Neural crest cell (in vitro differentiated cells): ENCODE measurements at places on chromosomes 12 and 14. TPM values are rescaled to one million over a fixed set of nuclear protein-coding genes. Genes with fewer than 3 reads are reported as not detected.

MDM1 gene
- 22.1 and 26.2 TPM in 2 replicates for total RNA-seq

DNA sequence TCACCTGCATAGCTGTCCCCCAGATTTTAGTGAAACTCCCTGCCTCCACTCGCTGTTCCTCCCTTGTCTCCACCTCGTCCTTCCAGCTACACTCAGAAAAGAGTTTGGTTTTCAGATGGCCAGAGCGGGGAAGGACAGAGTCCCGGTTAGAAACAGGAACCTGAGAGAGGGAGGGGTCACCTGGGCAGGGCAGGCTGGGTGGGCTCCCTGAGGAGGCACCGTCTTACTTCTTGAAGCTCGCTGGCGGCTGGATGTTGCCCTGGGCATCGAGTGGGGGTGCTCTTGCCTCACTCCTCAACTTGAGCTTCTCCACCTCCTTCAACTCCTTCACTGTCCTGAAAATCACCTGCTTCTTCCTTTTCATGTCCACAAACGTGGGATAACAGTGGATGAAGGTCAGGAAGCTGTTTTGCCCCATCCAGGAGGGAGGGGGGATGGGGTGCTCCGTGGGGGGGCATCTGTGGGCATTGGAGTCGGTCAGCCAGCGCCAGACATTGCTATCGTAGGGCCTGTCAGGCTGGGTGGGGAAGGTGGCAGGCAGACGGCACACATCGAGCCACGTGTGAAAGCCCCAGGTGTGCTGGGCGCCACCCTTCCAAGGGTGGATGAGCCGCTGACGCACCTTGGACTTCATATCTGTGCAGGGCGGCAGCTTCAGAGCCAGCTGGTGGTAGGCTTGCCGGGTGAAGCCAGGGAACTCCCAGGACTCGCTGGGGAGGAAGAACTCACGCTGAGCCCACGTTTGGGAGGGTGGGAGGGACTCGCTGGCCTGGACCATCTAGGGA, 2.0 kb downstream of the TEX52 start:
- DNase-seq = no peak
- H3K36me3 ChIP-seq = no peaks in the 10 kb centered on the region

- no peak overlapping the region for H3K4me3 ChIP-seq
- no peaks in the 10 kb centered on the region for H3K27me3 ChIP-seq
- no peak overlapping the region for H3K27ac ChIP-seq
- no peaks in the 10 kb centered on the region for H3K36me3 ChIP-seq
- peaks cover 5% of the 10 kb centered on the region for H3K4me1 ChIP-seq
- DNase-seq = no peak
These were observed 528.5 kb upstream of the CCDC196 start for GRCh38 chr14:65957631-65958205.

DNA sequence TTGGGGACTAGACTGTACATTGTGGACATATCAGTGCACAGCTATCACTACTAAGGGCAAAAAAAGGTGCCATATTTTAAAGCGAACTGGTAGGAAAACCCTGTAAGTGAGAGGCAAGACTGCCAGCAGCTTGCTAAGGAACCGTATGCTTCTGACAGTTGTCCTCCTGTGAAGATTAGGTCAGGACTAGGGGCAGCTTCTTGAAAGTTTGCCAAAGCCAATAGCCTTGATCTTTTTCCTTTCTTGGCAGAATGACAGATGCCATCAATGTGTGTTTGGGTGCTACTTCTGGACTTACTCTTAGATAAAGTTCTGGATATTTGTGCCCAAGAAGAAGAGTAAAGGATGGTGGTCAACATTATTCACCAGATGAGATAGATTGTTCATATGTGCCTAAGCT, 7.4 kb downstream of the DAAM1 start:
- DNase-seq = no peak
- no peaks in the 10 kb centered on the region for H3K36me3 ChIP-seq
- no peak overlapping the region for H3K27ac ChIP-seq

KRT83 gene
- total RNA-seq = not detected in 2 replicates

DNA sequence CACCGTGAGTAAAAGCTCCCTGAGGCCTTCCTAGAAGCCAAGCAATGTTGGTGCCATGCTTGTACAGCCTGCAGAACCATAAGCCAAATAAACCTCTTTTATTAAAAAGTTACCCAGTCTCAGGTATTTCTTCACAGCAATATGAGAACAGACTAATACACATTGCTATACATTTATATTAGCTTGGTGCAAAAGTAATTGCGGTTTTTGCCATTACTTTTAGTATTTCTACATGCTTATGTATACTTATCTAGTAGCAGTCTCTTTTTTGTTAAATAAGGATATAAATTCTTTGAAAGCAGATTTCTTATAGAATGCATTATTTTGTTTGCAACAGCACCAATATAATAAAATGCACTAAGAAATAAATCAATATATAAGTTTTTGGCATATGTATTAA, 619.6 kb downstream of the FSCB start:
- DNase-seq = no peak
- no peak overlapping the region for H3K27ac ChIP-seq
- H3K4me3 ChIP-seq = no peak overlapping the region
- no peaks in the 10 kb centered on the region for H3K27me3 ChIP-seq
- H3K36me3 ChIP-seq = no peaks in the 10 kb centered on the region
- H3K4me1 ChIP-seq = no peaks in the 10 kb centered on the region

- no peak overlapping the region for H3K27ac ChIP-seq
- DNase-seq = no peak
- no peak overlapping the region for H3K4me3 ChIP-seq
These were observed 59.2 kb upstream of the PELI2 start for GRCh38 chr14:56059054-56059453.

GRCh38 chr14:55071870-55072640, 20.6 kb downstream of the MAPK1IP1L start:
- H3K36me3 ChIP-seq = peaks cover 5% of the 10 kb centered on the region
- peaks cover 31% of the 10 kb centered on the region for H3K4me1 ChIP-seq
- H3K27ac ChIP-seq = no peak overlapping the region
- no peaks in the 10 kb centered on the region for H3K27me3 ChIP-seq
- H3K4me3 ChIP-seq = peak overlapping the region; percentile 39

DNA sequence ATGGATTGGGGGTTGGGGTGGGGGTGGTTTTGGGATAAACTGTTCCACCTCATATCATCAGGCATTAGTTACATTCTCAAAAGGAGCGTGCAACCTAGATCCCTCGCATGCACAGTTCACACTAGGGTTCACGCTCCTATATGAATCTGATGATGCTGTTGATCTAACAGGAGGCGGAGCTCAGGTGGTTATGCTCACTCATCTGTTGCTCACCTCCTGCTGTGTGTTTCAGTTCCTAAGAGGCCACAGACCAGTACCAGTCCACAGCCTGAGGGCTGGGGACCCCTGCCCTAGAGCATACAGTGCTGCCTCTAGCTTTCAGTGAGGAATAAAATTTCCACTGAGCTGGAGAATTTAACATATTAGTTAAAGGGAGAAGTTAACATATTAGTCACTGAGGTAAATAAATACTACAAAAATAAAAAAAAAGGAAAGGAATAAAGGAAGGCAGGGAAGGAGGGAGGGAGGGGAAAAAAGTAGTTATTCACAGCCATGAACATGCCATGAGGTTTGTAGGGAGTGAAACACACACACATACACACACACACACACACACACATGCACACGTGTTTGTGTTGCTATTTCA, 612.7 kb upstream of the TBX3 start:
- H3K4me1 ChIP-seq = peaks cover 28% of the 10 kb centered on the region
- H3K36me3 ChIP-seq = no peaks in the 10 kb centered on the region
- no peak overlapping the region for H3K4me3 ChIP-seq
- DNase-seq = no peak
- peaks cover 18% of the 10 kb centered on the region for H3K27me3 ChIP-seq
- no peak overlapping the region for H3K27ac ChIP-seq

RTN1 gene
- total RNA-seq = 14.9 and 18.0 TPM in 2 replicates

- no peak for DNase-seq
- H3K27me3 ChIP-seq = no peaks in the 10 kb centered on the region
- H3K4me1 ChIP-seq = peaks cover 5% of the 10 kb centered on the region
- no peaks in the 10 kb centered on the region for H3K36me3 ChIP-seq
- H3K27ac ChIP-seq = no peak overlapping the region
- no peak overlapping the region for H3K4me3 ChIP-seq
These were observed 638.5 kb downstream of the MED13L start for GRCh38 chr12:115638733-115639647.

KCNC2 gene
- not detected in 2 replicates for total RNA-seq

DNA sequence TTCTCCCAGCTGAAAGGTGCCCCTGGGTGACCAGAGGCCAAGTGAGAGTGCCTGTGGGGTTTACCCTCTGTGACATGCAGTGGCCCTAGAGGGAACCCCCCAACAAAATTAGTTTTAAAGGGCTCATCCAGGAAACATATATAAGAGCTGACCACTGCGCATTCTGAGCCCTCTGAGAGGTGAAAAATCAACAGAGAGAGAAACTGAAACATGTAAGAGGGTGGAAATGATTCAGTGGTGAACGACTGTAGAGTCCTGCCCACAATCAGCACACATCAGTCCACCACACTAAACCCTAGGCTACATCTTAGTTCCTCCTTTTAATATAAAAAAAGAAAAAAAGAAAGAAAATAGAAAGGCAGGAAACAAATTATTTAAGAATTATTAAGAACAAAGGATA, 21.0 kb upstream of the ACSM4 start:
- peaks cover 14% of the 10 kb centered on the region for H3K4me1 ChIP-seq
- H3K36me3 ChIP-seq = peaks cover 13% of the 10 kb centered on the region
- H3K27me3 ChIP-seq = peaks cover 5% of the 10 kb centered on the region
- DNase-seq = no peak

DNA sequence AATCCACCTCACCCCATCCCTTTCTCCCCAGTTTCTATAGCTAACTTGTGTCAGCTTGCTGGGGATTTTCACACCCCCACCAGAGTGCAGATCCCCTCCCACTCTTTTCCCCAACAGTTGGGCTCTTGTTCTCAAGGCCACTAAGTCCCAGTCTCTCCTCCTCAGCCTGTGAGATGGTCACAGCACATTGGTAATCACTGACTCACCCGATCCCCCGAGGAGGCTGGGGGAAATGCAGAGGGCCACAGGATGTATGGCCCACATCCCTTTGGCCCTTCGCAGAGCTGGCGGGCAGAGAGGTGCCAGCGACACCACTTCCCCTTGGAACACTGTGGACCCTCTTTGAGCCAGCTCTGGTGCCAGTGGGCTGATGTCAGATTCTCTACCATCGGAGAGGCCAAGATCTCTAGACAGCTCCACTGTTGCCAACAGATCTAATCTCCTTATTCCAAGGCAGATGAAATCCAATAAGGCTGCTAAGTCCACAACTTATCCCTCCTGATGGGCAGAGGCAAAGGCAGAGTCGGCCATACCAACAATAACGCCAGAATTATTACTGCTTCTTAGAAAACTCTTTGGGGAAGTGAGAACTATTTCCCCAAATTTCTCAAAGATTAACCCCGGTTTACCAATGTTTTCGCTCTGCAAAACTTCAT, 1.6 kb downstream of the FMNL3 start:
- H3K27ac ChIP-seq = peak overlapping the region; percentile 65
- no peak for DNase-seq
- peaks cover 2% of the 10 kb centered on the region for H3K36me3 ChIP-seq
- H3K4me1 ChIP-seq = peaks cover 40% of the 10 kb centered on the region
- H3K27me3 ChIP-seq = peaks cover 35% of the 10 kb centered on the region
- H3K4me3 ChIP-seq = peak overlapping the region; percentile 92

DNA sequence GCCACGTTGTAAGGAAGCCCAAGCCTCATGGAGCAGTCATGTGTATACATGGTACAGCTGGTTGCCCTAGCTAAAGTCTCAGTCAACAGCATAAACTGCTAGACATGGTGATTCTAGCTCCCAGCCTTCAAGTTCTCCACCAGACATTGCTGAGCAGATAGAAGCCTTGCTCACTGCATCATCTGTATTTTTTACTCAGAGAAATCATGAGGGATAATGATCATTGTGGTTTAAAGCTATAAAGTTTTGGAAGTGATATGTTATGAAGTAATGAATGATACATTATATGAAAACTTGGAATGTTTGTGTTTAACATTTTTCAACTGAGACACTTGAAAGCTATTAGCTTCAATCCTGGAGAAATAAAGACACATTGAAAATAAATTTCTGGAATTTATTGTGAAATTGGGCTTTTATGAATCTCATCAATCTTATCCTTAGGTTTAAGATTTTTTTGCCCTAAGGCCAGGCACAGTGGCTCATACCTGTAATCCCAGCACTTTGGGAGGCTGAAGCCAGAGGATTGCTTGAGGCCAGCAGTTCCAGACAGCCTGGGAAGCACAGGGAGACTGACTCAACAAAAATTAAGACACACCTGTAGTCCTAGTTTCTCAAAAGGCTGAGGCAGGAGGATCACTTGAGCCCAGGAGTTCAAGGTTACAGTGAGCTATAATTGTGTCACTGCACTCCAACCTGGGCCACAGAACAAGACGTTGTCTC, 5.6 kb upstream of the NFATC4 start:
- H3K4me1 ChIP-seq = peaks cover 16% of the 10 kb centered on the region

- peak overlapping the region; percentile 76 for H3K27ac ChIP-seq
- H3K36me3 ChIP-seq = no peaks in the 10 kb centered on the region
- H3K27me3 ChIP-seq = no peaks in the 10 kb centered on the region
- H3K4me3 ChIP-seq = peak overlapping the region; percentile 36
- no peak for DNase-seq
- peaks cover 74% of the 10 kb centered on the region for H3K4me1 ChIP-seq
These were observed 426.2 kb downstream of the ZFP36L1 start for GRCh38 chr14:68366656-68367055.

- H3K36me3 ChIP-seq = peaks cover 3% of the 10 kb centered on the region
- DNase-seq = no peak
- peaks cover 14% of the 10 kb centered on the region for H3K27me3 ChIP-seq
- H3K4me3 ChIP-seq = no peak overlapping the region
- no peak overlapping the region for H3K27ac ChIP-seq
These were observed 44.1 kb upstream of the KCNJ8 start for GRCh38 chr12:21818627-21819026.
